ENCODE measurements at places on chromosomes 2 and 18. TPM values are rescaled to one million over a fixed set of nuclear protein-coding genes. Genes with fewer than 3 reads are reported as not detected.

The MERTK gene
- total RNA-seq = 5.1 TPM

The WDFY1 gene
- 52.5 TPM for total RNA-seq

DNA sequence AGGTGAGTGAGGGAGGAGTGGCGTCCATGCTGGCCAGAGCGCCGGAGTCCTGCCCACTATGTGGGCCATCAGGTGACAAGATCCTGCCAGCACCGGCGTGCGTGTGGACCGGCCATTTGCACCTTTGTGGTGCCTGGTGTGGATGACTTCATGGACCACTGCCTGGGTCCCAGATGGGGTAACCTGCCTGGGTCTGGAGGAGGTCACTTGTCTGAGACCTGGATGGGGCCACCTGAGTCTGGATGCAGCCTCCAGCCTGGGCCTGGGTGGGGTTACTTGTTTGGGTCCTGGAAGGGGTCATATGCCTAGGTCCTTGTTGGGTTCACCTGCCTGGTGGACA, 299.6 kb downstream of the NDUFA10 start:
- no peak for DNase-seq

- DNase-seq = peak; percentile 74
These were observed 8.6 kb upstream of the RPL37A start for GRCh38 chr2:216490061-216490460.

GRCh38 chr2:31051258-31052140, 86.7 kb downstream of the GALNT14 start:
- DNase-seq = no peak

DNA sequence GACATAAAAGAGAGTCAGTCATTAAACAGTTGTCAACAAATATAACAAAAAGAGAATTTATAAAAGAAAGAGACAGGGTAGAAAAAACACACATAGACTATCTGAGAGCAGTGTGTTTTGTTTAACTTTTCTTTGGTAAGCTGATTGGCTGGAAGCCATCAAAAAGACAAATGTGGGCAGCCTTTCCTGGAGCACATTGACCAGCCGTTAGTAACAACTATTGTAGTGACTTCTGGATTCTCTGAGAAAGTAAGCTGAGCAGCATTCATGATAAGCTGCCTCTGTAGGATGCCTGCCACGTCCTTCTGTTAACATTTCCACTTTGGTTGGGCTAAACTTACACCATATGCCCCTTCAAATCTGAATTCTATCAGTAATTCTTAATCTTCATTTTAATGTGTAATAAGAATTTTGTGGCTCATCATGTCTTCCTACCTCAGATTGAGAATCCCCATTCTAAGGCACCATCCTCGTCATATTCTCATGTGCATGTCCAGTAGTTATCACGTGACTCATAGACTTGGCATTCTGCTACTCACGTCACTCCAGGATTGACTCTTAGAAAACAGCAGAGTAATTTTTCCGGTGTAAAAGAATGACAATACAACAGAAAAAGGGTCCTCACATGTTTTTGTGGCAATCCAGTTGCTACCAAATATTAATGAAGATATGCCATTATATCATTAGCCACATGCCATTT, 43.4 kb upstream of the DNAJC10 start:
- peak; percentile 80 for DNase-seq

All from astrocyte (in vitro differentiated cells and primary cell).